Stimulated activated CD4-positive, alpha-beta T cell treated with anti-CD3 and anti-CD28 coated beads, Interleukin-12 subunit alpha, Interleukin-12 subunit beta, amount 100 ng/mL, for 48 hours (primary cell): ENCODE measurements at places on chromosomes 5 and 9.

- DNase-seq, result no peak
These were observed 564.0 kb downstream of the PSAT1 start for GRCh38 chr9:78860801-78861475.

DNA sequence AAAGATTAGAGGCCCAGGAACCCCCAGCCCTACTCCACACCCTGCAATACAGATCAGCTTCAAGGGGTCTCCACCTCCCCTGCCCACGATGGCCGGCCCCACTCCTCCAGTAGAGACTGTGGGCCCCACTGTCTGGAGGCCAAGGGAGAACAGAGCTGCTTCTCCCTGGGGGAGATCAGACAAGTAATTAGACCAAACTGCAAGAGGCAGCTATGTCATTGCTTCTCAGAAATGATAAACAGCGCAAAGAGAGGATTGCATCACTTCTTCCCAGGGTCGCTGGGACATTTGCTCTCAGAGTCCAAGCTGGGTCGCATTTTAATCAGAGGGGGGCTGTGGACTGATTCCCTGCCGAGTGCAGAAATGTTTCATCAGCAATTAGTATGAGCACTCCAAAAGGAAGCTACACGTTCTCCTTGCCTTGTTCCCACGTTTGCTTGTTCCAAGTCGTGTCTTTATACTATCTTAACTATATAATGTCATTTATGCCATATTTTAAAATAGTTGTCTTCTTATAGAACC is 59.9 kb downstream of the ROPN1L start:
- DNase-seq, result no peak

- DNase-seq, result no peak
These were observed 3.7 kb upstream of the EGFL7 start for GRCh38 chr9:136658849-136659535.

DNA sequence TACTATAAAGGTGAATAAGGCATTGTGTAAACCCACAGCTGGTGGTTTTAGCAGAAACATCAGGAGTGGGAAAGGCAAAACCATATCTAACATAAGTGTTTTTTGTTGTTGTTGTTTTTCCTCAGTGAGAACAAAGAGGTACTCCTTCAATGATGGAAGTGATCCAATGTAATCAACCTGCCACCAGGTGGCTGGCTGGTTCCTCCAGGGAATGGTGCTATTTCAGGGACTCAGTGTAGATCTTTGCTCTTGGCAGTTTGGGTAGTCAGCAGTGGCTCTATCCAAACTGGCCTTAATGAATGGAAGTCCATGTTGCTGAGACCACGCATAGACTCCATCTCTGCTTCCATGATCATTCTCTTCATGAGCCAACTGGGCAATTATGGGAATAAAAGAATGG is 10.8 kb downstream of the DMRTA1 start:
- no peak for DNase-seq

DNA sequence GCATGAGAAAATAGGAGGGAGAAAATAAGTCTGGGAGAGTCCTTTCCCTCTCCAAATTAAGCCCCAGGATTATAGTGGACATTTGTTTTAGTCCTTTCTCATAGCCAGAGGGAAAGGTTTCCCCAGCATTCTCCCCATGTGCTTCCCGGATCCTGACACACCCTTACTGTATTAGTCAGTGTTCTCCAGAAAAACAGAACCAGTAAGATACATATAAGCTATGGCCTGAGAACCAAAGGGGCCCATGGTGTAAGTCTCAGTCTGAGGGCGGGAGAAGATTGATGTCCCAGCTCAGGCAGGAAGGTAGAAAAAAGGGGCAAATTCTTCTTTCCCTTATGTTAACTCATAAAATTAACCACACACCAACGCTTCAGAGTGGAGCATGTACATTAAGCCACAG is 25.6 kb upstream of the SPATA31D4 start:
- DNase-seq, result no peak
